ENCODE measurements at places on chromosomes 6 and 20.

DNA sequence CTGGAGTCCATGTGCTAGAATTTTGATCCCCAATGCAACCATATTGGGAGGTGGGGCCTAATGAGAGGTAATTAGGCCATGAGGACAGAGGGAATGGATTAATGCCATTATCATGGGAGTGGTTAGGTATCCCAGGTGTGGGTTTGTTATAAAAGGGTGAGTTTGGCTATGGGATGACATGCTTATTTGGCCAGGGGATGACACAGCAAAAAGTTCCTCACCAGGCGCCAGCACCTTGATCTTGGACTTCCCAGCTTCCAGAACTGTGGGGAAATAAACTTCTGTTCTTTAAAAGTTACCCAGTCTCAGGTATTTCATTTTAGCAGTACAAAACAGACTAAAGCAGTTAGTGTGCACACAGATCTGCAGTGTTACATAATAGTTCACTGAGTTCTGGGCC is 84.1 kb downstream of the ADGB start:
- no peaks in the 10 kb centered on the region for H3K27me3 ChIP-seq
- no peaks in the 10 kb centered on the region for H3K4me1 ChIP-seq
- H3K36me3 ChIP-seq, result no peaks in the 10 kb centered on the region
- no peak overlapping the region for H3K27ac ChIP-seq

DNA sequence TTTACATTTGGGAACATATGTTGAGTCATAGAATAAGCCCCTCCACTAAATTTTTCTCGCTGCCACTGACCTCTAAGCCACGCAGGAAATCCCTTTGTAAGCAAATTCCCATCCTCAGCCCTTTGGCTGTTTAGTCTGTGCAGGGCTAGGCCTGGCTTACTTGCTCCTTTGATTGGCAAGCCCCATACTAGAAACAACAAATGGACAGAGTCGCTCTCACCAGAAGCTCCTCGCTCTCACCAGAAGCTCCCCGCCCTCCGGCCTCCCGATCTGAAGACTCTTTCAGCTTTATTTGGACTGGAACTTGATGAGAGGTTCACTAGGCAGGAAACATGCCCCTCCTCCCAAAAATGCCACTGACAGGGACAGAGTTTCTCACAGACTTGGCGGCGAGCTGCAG is 149.2 kb upstream of the EXOC2 start:
- H3K4me1 ChIP-seq, result no peaks in the 10 kb centered on the region
- no peak overlapping the region for H3K4me3 ChIP-seq
- DNase-seq, result no peak
- no peak overlapping the region for H3K27ac ChIP-seq
- no peaks in the 10 kb centered on the region for H3K27me3 ChIP-seq
- no peaks in the 10 kb centered on the region for H3K36me3 ChIP-seq

DNA sequence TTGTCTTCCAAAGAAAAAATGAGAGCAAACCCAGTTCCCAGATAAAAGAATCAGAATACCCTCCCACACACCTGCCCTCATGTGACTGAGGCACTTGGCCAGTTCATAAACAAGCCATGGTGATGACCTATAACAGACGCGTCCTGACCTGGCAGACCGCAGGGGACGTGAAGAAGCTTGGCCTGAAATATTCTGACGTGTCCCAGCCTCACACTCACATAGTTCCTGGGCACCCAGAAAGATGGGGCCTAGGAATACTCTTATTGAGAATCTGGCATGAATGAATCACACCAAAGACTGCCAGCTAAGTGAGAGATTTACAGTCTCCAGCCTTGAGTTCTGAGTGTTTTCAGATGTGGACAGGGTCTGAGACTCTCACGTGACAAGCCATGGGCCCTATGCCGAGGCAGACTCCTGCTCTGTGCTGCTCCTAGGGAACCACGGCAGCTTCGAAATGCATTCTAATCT is 17.2 kb upstream of the MAP3K4 start:
- H3K36me3 ChIP-seq, result no peaks in the 10 kb centered on the region
- H3K27ac ChIP-seq, result no peak overlapping the region
- H3K27me3 ChIP-seq, result no peaks in the 10 kb centered on the region
- no peaks in the 10 kb centered on the region for H3K4me1 ChIP-seq
- no peak overlapping the region for H3K4me3 ChIP-seq

DNA sequence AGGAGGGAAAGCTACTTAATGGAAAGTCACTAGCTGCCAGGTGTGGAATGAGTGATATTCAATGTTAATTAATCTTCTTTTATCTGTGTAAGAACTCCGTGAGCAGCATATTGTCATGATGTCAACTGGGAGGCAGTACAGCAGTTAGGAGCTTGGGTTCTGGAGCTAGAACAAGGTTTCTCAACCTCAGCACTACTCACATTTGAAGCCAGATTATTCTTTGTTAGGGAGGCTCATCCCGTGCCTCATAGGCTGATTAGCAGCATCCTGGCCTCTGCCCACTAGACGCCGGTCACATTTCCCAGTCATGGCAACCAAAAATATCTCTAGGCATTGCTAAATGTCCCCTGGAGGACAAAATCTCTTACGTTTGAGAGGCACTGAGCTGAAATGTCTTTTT is 41.2 kb downstream of the BCAS1 start:
- no peaks in the 10 kb centered on the region for H3K4me1 ChIP-seq
- no peaks in the 10 kb centered on the region for H3K27me3 ChIP-seq
- no peaks in the 10 kb centered on the region for H3K36me3 ChIP-seq
- no peak overlapping the region for H3K27ac ChIP-seq
- DNase-seq, result no peak

GRCh38 chr20:17871886-17872285 is 96.7 kb downstream of the SNX5 start:
- no peak overlapping the region for H3K4me3 ChIP-seq
- H3K4me1 ChIP-seq, result peaks cover 13% of the 10 kb centered on the region
- no peaks in the 10 kb centered on the region for H3K36me3 ChIP-seq
- DNase-seq, result no peak
- H3K27ac ChIP-seq, result no peak overlapping the region

DNA sequence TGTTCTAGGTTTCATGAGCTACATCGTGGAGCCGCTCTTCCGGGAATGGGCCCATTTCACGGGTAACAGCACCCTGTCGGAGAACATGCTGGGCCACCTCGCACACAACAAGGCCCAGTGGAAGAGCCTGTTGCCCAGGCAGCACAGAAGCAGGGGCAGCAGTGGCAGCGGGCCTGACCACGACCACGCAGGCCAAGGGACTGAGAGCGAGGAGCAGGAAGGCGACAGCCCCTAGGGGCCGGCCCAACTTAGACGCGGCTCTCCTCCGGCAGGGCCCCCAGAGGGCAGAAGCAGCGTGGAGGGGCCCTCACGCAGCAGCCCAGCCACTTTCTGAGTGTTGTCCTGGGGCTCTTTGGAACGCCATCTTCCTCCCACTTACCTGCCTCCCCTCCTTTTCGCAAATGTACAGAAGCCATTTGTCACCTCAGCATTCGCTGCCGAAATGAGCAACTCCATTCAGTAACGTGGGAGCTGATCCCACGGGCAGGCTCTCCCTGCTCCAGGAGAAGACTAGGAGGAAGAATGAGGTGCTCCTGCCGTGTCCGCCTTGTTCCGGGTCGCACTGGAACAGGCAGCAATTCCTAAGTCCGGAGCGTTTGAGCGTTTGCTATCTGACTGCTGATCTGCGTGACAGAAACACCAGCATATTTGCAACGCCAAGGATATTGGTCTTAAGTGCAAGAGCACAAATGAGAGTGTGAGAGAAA is 58.4 kb downstream of the MTFR2 start:
- no peak overlapping the region for H3K27ac ChIP-seq
- no peaks in the 10 kb centered on the region for H3K27me3 ChIP-seq
- H3K4me3 ChIP-seq, result no peak overlapping the region
- no peaks in the 10 kb centered on the region for H3K4me1 ChIP-seq
- H3K36me3 ChIP-seq, result no peaks in the 10 kb centered on the region

GRCh38 chr20:40144581-40144980 is 544.5 kb downstream of the MAFB start:
- DNase-seq, result no peak
- no peak overlapping the region for H3K27ac ChIP-seq
- no peaks in the 10 kb centered on the region for H3K4me1 ChIP-seq
- peaks cover 3% of the 10 kb centered on the region for H3K27me3 ChIP-seq
- no peaks in the 10 kb centered on the region for H3K36me3 ChIP-seq

GRCh38 chr20:44219170-44219730 is 8.7 kb upstream of the OSER1 start:
- peaks cover 31% of the 10 kb centered on the region for H3K4me1 ChIP-seq
- peak; percentile 50 for DNase-seq
- H3K27me3 ChIP-seq, result no peaks in the 10 kb centered on the region

- H3K27ac ChIP-seq, result no peak overlapping the region
- H3K4me3 ChIP-seq, result no peak overlapping the region
- no peaks in the 10 kb centered on the region for H3K36me3 ChIP-seq
- peaks cover 4% of the 10 kb centered on the region for H3K27me3 ChIP-seq
These were observed 93.7 kb upstream of the ATXN1 start for GRCh38 chr6:16854986-16855385.

- no peak overlapping the region for H3K27ac ChIP-seq
- peak; percentile 32 for DNase-seq
- H3K4me1 ChIP-seq, result no peaks in the 10 kb centered on the region
- H3K27me3 ChIP-seq, result no peaks in the 10 kb centered on the region
These were observed 38.6 kb upstream of the SENP6 start for GRCh38 chr6:75563032-75563431.

- H3K36me3 ChIP-seq, result no peaks in the 10 kb centered on the region
- peaks cover 9% of the 10 kb centered on the region for H3K27me3 ChIP-seq
- H3K27ac ChIP-seq, result no peak overlapping the region
- no peaks in the 10 kb centered on the region for H3K4me1 ChIP-seq
These were observed 78.4 kb upstream of the IYD start for GRCh38 chr6:150290429-150290828.

GRCh38 chr6:113599444-113599843 is 257.7 kb upstream of the MARCKS start:
- no peaks in the 10 kb centered on the region for H3K4me1 ChIP-seq
- H3K27me3 ChIP-seq, result no peaks in the 10 kb centered on the region
- H3K4me3 ChIP-seq, result no peak overlapping the region

GRCh38 chr20:1345030-1345755 is 16.3 kb upstream of the SDCBP2 start:
- H3K4me1 ChIP-seq, result no peaks in the 10 kb centered on the region
- H3K4me3 ChIP-seq, result no peak overlapping the region
- no peak overlapping the region for H3K27ac ChIP-seq
- peak; percentile 2 for DNase-seq

- no peaks in the 10 kb centered on the region for H3K27me3 ChIP-seq
- no peaks in the 10 kb centered on the region for H3K36me3 ChIP-seq
- H3K27ac ChIP-seq, result no peak overlapping the region
- DNase-seq, result peak; percentile 46
These were observed 39.8 kb downstream of the PRDM1 start for GRCh38 chr6:106125925-106126435.

DNA sequence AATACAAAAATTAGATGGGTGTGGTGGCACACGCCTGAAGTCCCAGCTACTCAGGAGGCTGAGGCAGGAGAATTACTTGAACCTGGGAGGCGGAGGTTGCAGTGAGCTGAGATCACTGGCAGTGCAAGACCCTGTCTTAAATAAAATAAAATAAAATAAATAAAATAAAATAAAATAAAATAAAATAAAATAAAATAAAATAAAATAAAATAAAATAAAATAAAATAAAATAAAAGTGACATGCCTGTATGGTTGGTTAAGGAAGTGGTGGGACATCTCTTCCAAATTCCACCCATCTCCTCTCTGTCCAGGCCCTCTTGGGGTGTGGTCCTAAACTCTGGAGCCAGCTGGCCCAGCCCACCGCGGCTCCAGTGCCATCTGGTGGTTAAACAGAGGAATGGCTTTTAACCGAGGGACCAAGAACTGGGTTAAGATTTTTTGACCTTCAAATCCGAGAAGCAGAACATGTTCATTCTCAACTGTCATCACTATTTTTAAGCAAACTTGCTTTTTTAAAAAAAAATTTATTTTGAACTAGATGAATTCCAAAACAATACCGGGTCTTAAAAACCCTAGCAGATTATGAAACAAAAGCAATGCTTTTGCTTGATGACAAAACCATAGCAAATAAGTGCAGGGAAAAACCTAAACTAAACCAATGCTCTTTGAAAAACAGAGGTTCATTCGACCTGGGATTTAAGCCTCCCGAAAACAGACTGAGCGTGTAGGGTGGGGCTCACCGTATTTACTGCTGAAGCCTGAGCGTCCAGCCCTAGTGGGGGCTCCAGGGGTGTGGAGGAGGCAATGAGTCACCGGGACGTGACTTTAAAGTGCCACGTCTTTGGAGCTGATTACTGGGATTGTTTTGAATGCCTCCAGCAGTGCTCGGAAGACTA is 68.8 kb downstream of the CDC5L start:
- no peak overlapping the region for H3K27ac ChIP-seq
- H3K4me3 ChIP-seq, result no peak overlapping the region
- H3K36me3 ChIP-seq, result peaks cover 9% of the 10 kb centered on the region
- no peaks in the 10 kb centered on the region for H3K27me3 ChIP-seq
- DNase-seq, result peak; percentile 28
- H3K4me1 ChIP-seq, result no peaks in the 10 kb centered on the region

DNA sequence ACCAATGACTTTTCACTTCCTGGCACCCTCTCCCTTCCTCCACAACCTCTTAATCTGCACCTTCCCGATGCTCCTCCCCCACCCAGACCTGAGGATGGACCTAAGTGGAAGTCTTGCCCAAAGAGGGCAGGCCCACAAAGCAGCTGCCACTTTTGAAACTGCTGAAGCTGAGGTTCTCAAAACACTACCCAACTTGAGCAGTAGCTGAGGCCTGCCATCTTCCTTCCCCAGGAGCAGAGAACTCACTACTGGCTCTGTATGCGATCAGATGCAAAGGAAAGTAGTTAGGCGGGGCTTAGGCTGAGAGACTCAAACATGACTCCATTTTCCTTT is 1.5 kb downstream of the HM13 start:
- DNase-seq, result no peak
- H3K4me1 ChIP-seq, result peaks cover 35% of the 10 kb centered on the region
- no peak overlapping the region for H3K4me3 ChIP-seq
- no peaks in the 10 kb centered on the region for H3K27me3 ChIP-seq
- peaks cover 5% of the 10 kb centered on the region for H3K36me3 ChIP-seq

DNA sequence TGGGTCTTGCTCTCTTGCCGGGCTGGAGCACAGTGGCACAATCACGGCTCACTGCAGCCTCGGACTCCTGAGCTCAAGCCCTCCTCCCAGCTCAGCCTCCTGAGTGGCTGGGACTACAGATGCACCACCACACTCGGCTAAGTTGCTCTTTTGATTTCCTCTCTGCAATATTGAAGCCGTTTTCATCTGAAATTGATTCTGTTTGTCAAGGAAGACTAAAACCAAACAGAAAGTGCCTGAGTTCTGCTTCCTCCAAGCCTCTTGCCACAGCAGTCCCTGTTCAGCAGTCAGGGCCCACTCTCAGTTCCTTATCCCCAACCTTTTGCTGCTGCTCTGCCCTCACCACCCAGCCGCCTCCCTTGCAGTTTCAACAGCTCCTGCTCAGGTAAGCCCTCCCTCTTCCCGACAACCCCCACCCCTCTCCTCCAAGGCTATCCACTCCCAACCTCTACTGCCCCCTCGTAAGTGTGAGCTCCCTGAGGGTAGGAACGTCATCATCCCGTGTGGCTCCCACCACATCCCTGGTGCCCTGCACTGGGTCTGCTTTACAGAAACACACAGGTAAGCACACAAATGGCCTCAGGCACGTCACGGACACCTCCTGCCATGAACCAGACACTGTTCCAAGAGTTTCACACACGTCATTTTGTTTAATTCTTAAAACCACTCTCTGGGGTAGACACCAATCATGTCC is 70.7 kb upstream of the TAB2 start:
- no peaks in the 10 kb centered on the region for H3K27me3 ChIP-seq
- H3K27ac ChIP-seq, result peak overlapping the region; percentile 24
- no peak for DNase-seq
- H3K4me3 ChIP-seq, result no peak overlapping the region
